ENCODE measurements at places on chromosomes 1 and 21.

DNA sequence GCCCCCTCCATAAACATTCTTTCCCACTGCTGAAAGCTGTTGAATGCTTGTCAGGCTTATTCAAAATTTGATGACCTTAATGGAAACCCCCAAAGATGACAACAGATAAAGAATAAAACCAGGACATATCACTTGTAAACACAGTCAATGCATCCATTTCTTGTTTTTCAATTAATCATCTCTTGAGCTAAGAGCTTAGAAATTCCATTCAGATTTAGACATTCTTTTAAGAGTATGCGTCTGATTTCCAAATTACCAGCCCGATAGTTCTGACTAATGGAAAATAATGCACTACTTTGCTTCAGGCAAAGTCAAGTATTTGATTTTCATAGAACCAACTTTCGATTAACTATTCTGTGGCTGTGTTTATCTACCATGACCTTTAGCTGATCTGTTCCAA lies 100.6 kb upstream of the RUNX1 start:
- peak; percentile 35 for ATAC-seq

GRCh38 chr1:203796236-203796605 lies 798 bp downstream of the ZBED6 start:
- peak; percentile 11 for ATAC-seq

GRCh38 chr1:55286856-55287602 lies 71.9 kb upstream of the USP24 start:
- ATAC-seq: peak; percentile 44

- ATAC-seq: peak; percentile 86
Measured at GRCh38 chr1:92502247-92502646, 15.5 kb upstream of the GFI1 start.

DNA sequence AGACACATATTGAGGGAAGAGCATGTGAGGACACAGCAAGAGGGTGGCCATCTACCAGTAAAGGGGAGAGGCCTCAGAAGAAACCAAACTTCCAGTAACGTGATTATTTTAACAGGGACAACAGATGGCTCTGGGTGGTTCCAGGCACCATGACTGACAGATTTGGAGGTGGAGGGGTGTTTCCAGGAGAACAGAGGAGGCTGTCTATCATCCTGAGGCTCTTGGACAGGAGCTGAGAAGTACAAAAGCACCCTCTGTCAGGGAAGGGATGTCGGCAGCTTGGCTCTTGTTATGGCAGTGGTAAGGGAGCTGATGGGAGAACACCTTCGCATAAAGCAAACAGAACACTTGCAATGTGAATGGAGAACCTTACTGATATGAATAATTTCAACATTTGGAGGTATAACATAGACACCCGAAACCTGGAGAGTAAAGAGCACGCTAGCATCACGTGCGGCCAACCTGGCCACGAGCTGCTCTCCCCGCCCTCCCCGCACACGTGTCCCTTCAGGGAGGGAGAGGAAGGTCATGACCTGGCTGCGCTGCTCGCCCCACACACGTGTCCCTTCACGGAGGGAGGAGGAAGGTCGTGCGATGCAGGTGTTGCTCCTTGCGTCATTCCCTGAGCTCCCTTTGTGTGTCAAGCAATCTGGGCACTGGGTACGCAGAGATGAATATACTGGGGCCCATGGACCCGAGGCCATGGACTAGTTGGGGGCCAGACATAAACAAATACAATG lies 37.5 kb upstream of the NLRP3 start:
- ATAC-seq: no peak

GRCh38 chr1:103337779-103338178 lies 187.7 kb upstream of the RNPC3 start:
- ATAC-seq: no peak

- no peak for ATAC-seq
Measured at GRCh38 chr1:41758500-41758899, 160.2 kb downstream of the HIVEP3 start.

- no peak for ATAC-seq
Measured at GRCh38 chr1:178536844-178537371, 24.0 kb downstream of the TEX35 start.

DNA sequence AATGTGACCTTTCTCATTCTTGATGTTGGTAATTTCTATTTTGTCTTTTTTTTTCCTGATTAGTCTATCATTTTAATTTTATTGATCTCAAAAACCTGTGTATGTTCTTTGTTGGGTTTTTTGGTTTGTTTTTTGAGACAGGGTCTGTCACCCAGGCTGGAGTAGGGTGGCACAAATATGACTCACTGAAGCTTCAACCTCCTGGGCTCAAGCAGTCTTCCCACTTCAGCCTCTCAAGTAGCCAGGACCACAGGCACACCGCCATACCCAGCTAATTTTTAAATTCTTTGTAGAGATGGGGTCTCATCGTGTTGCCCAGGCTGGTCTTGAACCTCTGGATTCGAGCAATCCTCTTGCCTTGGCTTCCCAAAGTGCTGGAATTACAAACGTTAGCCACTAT lies 145.2 kb downstream of the PIK3R3 start:
- ATAC-seq: no peak

DNA sequence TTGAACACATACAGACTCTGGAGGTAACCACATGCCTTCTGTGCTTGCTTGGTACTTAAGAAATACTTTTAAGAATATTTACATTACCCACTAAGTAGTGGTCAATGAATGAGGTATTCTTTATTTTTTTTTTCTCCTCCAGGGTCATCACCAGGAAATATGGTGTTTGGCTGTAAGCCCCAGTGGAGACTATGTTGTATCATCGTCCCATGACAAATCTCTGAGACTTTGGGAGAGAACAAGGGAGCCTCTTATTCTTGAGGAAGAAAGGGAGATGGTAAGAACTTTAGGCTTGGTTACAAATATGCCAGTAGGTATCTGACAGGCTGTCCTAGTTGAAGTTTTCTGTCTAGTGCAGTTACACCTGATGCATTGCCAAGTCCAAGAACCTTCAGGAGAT lies 22.8 kb downstream of the WDR3 start:
- ATAC-seq: no peak

DNA sequence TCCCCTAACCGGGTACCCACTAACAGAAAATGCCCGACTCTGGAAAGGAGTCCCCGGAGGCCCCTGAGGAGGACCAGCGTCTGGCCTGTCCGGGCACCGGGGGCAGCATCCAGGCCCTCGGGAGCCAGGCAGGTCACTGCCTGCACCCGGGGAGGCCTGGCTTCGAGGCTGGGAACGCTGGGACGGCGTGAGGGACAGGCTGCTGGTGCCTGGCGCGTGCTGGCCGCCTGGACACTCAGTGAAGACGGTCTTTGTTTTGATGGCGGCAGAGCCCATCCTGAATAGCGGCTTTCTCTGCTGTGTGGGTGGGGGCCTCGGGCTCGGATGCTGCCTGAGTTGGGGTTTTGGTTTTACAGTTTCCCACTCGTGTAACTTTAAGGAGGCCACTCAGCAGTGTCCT lies 37.6 kb downstream of the PRKCZ start:
- no peak for ATAC-seq

DNA sequence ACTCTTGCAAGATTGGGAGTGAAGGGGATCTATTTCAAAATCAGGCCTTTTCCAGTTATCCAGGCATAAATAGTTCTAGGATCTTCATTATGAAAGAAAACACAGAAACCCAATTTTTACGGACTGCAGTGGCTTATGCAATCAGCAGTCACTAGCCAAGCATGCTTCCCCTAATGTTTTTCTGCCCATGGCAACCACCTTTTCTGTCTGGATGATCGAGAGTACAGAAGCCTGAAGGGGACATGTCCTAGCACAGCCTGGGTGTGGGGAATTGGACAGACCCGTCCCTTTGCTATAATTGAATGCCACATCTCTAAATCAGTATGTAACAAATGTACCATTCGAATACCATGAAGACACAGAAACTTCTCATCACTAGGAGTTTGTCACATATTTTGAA lies 29.8 kb upstream of the NCAM2 start:
- no peak for ATAC-seq

DNA sequence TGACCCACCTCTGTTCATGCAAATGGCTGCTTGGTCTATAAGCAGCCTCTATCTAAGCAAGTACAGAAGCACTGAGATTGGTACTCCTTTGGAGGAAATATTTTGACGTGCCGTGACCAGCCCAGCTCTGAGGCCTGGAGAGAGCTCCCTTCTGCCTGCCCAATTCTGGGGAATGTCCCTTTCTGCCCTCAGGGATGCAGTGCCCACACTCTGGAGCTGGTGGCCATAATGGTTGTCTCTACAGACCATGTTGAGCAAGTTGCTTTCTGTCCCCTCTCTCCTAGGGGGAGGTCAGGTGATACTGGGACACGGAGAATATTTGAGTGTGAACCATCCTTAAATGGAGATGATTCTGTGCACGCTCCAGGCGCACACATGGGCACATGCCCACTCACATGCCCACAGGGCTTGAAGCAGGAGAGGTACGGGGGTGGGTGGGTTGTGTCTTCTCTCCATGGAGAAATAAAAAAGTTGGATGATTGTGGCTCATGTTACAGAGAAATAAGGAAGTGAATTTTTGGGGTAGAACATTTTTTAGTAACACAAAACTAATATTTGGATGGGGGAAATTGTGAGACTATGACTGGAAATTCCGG lies 13.9 kb upstream of the ALPL start:
- no peak for ATAC-seq

DNA sequence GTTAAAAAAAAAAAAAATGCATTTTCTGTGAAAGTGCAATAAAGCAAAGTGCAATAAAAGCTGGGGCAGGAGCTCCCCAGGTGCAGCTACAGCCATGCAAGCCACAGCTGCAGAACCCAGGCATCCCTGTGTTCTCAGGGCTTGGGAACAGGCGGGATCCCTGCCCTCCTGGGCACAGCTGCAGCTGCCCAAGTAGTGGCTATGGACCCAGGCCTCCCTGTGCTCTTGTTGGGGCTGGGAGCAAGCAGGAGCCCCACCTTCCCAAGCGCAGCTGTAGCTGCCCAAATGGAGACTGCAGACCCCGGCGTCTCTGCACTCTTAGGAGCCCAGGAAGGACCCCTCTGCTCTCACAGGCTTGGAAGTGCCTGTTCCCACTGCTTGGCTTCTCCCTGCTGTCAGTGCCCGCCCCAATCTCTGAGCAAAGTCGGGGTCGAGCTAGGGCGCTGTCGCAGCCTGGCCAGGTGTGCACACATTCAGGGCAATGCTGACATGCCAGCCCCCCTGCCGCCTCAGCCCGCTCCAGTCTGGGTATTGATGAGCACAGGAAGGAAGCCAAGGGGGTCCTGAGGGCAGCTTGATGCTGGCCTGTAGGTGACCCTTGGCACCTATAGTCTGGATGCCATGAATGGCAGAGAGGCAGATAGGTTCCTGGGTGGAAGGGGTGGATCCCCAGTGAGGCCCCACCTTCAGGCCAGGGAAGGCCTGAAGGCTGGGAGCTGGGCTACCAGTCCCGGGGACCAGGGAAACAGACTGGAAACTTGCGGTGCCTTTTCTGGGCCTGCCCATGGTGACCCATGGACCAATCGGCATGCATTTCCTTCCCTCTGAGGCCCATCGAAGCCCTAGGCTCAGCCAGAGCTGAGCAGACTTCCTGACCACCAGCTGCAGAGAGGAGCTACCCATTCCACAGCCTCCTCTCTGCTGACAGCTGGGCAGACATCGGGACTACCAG lies 58.6 kb downstream of the RRAGC start:
- no peak for ATAC-seq

DNA sequence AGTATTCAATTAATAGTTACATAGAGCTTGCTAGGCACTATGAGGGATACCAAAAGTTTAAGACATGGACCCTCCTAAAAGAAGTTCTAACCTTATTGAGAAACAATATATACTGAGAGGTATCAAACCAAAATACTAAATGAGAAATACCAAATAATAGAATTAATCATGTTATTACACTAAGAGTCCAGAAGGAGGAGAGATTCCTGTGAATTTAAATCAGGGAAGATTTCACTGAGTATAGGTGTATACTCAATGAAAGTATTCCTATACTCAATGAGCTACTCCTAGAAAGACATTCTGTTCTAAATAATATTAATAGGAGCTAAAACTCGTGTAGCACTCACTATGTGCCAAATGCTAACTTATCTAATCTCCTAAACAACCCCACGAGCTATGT lies 9.4 kb downstream of the CR1L start:
- ATAC-seq: no peak

- ATAC-seq: no peak
Measured at GRCh38 chr21:33834801-33835500, 80.7 kb downstream of the ATP5PO start.

DNA sequence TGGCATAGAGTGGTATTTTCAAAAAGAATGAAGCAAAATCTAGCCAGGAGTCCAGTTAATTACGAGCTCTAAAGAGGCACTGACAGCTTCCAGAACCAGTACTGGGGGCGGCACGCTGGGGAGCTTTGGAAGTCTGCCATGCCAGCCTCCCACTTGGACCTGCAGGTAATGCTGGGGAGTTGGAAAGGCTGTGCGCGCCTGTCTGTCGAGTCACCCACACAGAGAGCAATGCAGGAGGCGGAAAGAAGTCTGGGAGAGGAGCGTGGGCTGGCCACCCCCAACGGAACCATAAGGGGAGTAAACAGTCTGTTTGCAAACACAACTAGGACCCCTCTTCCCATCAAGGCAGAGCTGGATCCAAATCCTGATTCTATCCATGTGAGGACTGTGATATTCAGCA lies 84.5 kb downstream of the BEND5 start:
- ATAC-seq: no peak

- no peak for ATAC-seq
Measured at GRCh38 chr1:94946886-94947285, 20.0 kb upstream of the CNN3 start.

GRCh38 chr1:151540982-151541377 lies 871 bp downstream of the TUFT1 start:
- ATAC-seq: no peak

- ATAC-seq: no peak
Measured at GRCh38 chr1:236342403-236343245, 51.5 kb upstream of the EDARADD start.

DNA sequence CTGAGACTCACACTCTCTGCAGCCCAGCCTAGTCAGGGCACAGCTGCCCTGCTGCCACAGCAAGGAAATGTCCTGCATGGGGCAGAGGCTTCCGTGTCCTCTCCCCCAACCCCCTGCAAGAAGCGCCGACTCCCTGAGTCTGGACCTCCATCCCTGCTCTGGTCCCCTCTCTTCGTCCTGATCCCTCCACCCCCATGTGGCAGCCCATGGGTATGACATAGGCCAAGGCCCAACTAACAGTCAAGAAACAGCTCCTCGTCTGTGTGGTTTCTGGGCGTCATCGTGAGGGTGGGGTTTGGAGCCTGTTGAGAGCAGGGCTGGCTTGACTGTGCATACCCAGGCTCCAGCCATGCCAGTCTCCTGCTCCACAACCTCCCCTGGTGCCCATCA lies 19.5 kb downstream of the FAAH start:
- ATAC-seq: peak; percentile 59

- ATAC-seq: peak; percentile 79
Measured at GRCh38 chr1:41383094-41383852, 22.0 kb downstream of the FOXO6 start.

GRCh38 chr1:31788138-31788824 lies 24.1 kb upstream of the ADGRB2 start:
- peak; percentile 80 for ATAC-seq

DNA sequence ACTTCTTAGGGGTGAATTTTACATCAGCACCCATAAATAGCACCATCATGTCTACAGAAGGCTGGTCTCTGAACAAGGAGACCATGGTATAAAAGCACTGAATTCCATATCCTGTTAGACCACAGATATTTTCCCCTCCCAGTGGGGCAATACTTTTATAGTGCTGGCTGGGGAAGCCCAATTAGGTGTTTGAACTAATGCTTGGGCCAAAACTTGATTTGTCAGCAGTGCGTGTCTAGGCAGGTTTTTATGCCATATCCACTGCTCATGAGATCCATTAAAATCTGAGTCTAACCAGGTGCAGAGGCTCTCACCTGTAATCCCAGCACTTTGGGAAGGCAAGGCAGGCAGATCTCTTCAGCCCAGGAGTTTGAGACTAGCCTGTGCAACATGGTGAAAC lies 623.0 kb downstream of the NPHP4 start:
- no peak for ATAC-seq

GRCh38 chr21:46151261-46151988 lies 4.0 kb downstream of the FTCD start:
- ATAC-seq: no peak
